ENCODE measurements at places on chromosomes 16 and 17. TPM values are rescaled to one million over a fixed set of nuclear protein-coding genes. Genes with fewer than 3 reads are reported as not detected.

The USP6 gene
- 3.8 TPM for total RNA-seq

The SLC25A11 gene
- total RNA-seq: 52.0 TPM

The RAB11FIP4 gene
- total RNA-seq: 2.8 TPM

The EFNB3 gene
- total RNA-seq: 2.0 TPM

The RUNDC3A gene
- not detected for total RNA-seq

The SDK2 gene
- 0.46 TPM for total RNA-seq

The KRTAP2-4 gene
- total RNA-seq: not detected

The KRTAP4-9 gene
- not detected for total RNA-seq

All from omental fat pad (tissue), 4 donors.